ENCODE measurements at places on chromosomes 6 and 20.

DNA sequence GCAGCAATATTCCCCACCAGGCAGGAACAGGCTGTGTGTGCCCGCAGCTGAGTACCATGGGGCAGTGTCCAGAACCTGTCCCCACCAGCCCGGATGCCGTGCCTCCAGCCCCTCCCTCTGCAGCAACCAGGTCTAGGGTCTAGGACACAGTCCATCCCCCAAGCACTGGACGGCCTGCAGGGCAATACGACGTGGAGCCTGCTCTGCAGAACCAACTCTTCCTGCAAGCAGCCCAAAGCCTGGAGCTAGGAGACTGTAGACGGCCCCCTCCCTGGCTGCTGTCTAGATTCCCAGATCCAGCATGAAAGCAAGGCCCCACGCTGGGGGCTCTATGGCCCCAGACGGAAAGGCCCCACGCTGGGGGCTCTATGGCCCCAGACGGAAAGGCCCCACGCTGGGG is 128.2 kb upstream of the AFDN start:
- H3K36me3 ChIP-seq = no peaks in the 10 kb centered on the region
- peaks cover 20% of the 10 kb centered on the region for H3K4me1 ChIP-seq
- no peaks in the 10 kb centered on the region for H3K27me3 ChIP-seq
- H3K27ac ChIP-seq = peak overlapping the region; percentile 68
- no peak for DNase-seq
- no peak overlapping the region for H3K4me3 ChIP-seq

DNA sequence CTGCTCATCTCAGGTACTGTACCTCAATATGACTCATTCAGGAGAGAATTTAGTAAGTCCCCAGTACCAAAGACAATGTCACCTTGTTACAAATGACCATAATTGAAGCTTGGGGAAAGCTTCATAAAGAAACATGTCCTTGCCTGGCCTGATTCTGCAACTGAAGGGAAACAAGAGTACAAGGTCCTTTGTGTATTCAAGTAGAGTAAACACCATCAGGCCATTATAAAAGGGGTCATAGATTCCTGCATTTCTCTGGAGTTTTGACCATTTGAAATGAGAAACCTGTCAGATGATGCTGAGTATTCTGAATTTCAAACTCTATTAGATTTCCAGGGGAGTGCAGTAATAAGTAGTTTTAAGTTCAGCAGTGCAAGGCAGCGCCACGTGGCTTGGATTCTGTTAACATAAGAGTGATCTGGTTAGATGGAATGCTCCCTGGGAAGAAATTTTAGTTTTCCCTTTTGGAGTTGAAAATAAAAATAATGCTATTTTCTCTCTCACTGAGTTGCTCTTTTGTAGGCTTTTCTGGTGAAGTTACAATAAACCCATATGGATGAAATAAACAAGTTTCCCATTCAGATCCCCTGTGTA is 1054.3 kb downstream of the EPHA7 start:
- no peaks in the 10 kb centered on the region for H3K36me3 ChIP-seq
- DNase-seq = no peak
- no peak overlapping the region for H3K27ac ChIP-seq
- peaks cover 7% of the 10 kb centered on the region for H3K4me1 ChIP-seq
- H3K4me3 ChIP-seq = no peak overlapping the region
- H3K27me3 ChIP-seq = no peaks in the 10 kb centered on the region

DNA sequence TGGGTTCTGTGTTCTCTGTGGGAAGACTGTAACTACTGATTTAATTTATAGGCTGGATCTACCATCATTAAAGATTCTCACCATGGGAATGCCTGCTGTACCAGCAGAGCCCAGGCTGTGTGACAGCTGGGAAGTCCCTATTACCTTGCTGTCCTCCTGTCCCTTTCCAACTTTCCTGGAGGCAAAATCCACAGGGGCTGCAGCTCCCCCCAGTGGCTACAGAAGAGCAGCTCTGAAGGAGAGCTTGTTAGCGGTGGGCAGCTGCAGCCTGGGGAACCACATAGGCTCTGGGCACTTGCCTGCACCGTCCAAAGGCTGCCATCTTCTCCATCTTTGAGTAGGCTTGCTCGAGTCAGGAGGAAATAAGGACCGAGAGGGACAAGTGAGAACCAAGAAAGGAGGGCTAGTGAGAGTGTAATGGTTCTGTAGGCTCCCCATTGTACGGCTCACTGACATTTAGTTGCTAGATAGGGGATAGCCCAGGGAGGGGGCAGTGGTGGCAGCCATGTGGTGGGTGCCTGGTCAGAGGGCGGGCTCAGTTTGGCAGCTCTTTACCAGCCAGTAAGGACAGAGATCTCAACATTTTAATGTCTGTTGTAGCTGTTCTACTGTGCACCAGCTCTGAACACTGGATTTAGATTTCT is 155.1 kb upstream of the MLIP start:
- no peaks in the 10 kb centered on the region for H3K27me3 ChIP-seq
- no peaks in the 10 kb centered on the region for H3K36me3 ChIP-seq
- H3K27ac ChIP-seq = no peak overlapping the region
- no peak overlapping the region for H3K4me3 ChIP-seq
- no peak for DNase-seq

- peak overlapping the region; percentile 28 for H3K27ac ChIP-seq
- no peaks in the 10 kb centered on the region for H3K36me3 ChIP-seq
- H3K4me1 ChIP-seq = peaks cover 28% of the 10 kb centered on the region
- DNase-seq = no peak
- peak overlapping the region; percentile 45 for H3K4me3 ChIP-seq
These were observed 394 bp downstream of the MYB start for GRCh38 chr6:135181333-135182070.

GRCh38 chr6:70051197-70052124 is 185.1 kb downstream of the COL19A1 start:
- H3K27ac ChIP-seq = no peak overlapping the region
- no peaks in the 10 kb centered on the region for H3K36me3 ChIP-seq
- no peaks in the 10 kb centered on the region for H3K27me3 ChIP-seq
- H3K4me1 ChIP-seq = no peaks in the 10 kb centered on the region
- no peak overlapping the region for H3K4me3 ChIP-seq
- DNase-seq = no peak

DNA sequence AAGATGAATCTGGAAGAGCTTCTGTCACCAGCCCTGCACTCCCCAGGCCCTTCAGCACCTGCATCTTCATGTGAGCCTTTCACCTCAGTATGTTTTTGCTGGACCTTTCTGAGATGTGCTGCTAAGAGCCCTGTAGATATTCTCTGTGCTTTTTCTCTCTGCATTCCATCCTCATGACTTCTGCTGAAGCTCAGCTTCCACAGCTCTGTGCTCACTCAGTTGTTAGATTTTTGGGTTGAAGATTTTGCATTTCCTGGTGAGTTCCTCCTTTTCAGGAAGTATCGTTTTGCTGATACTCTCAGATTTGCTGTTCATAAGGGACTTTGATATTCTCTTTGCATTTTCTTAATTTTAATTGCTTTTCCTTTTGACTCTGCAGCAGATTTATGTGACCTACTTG is 18.3 kb downstream of the KIAA1586 start:
- H3K27ac ChIP-seq = no peak overlapping the region
- peaks cover 13% of the 10 kb centered on the region for H3K36me3 ChIP-seq
- H3K4me3 ChIP-seq = no peak overlapping the region
- H3K27me3 ChIP-seq = no peaks in the 10 kb centered on the region

DNA sequence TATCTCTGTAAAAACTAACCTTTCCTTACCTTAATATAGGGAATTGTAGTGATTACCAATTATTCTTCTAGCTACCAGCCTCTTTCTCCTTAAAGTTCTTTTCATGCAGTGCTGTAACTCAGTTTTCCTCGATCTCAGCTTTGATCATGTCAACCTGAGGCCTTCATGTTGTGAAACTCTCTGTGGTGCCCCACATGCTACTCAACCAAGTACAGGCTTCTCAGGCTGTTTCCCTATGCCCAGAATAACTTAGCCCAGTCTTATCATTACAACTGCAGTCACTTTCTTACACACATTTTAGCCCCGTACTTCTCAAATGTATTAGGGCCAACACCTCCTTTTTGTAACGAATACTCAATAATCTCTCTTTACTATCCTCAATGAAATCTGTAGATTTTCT is 90.1 kb upstream of the SUPT3H start:
- no peaks in the 10 kb centered on the region for H3K27me3 ChIP-seq
- no peak overlapping the region for H3K27ac ChIP-seq
- no peak for DNase-seq
- H3K4me3 ChIP-seq = no peak overlapping the region
